Small intestine (tissue), 16 donors: ENCODE measurements at places on chromosomes 2 and 18. TPM values are rescaled to one million over a fixed set of nuclear protein-coding genes. Genes with fewer than 3 reads are reported as not detected.

Gene DOK1
- 5.5 TPM for polyA plus RNA-seq

Gene CHAC2
- polyA plus RNA-seq = 3.2 TPM

Gene CRYGC
- not detected for polyA plus RNA-seq

Gene CHRNA1
- polyA plus RNA-seq = 0.27 TPM

Gene IL18R1
- 3.9 TPM for polyA plus RNA-seq

Gene DUSP19
- 0.81 TPM for polyA plus RNA-seq

Gene KIF5C
- polyA plus RNA-seq = 0.22 TPM

Gene LDLRAD4
- 7.4 TPM for polyA plus RNA-seq

- no peak overlapping the region for H3K4me3 ChIP-seq
- H3K27ac ChIP-seq = no peak overlapping the region
- no peak for DNase-seq
- no peaks in the 10 kb centered on the region for H3K27me3 ChIP-seq
Measured at GRCh38 chr2:165149439-165149838, 54.4 kb downstream of the SCN3A start.

GRCh38 chr2:17979707-17980106 lies 101.2 kb downstream of the KCNS3 start:
- H3K27me3 ChIP-seq = no peaks in the 10 kb centered on the region
- H3K36me3 ChIP-seq = no peaks in the 10 kb centered on the region
- H3K4me3 ChIP-seq = no peak overlapping the region
- no peaks in the 10 kb centered on the region for H3K4me1 ChIP-seq
- no peak overlapping the region for H3K27ac ChIP-seq
- DNase-seq = no peak

GRCh38 chr2:157843935-157844334 lies 32.2 kb downstream of the ACVR1 start:
- DNase-seq = no peak
- no peaks in the 10 kb centered on the region for H3K27me3 ChIP-seq
- no peak overlapping the region for H3K4me3 ChIP-seq
- peaks cover 10% of the 10 kb centered on the region for H3K36me3 ChIP-seq
- H3K4me1 ChIP-seq = peaks cover 6% of the 10 kb centered on the region

GRCh38 chr2:240136671-240137292 lies 677 bp upstream of the COPS9 start:
- peaks cover 3% of the 10 kb centered on the region for H3K4me1 ChIP-seq
- DNase-seq = no peak
- H3K36me3 ChIP-seq = no peaks in the 10 kb centered on the region
- H3K4me3 ChIP-seq = peak overlapping the region; percentile 91
- peaks cover 9% of the 10 kb centered on the region for H3K27me3 ChIP-seq
- no peak overlapping the region for H3K27ac ChIP-seq

GRCh38 chr18:652131-652530 lies 5.3 kb upstream of the TYMS start:
- H3K36me3 ChIP-seq = no peaks in the 10 kb centered on the region
- no peak overlapping the region for H3K4me3 ChIP-seq
- no peaks in the 10 kb centered on the region for H3K27me3 ChIP-seq
- no peak overlapping the region for H3K27ac ChIP-seq
- no peak for DNase-seq

- no peaks in the 10 kb centered on the region for H3K4me1 ChIP-seq
- H3K27me3 ChIP-seq = no peaks in the 10 kb centered on the region
- no peak overlapping the region for H3K4me3 ChIP-seq
Measured at GRCh38 chr18:61953641-61954040, 60.8 kb upstream of the RNF152 start.

- H3K27me3 ChIP-seq = no peaks in the 10 kb centered on the region
- no peak for DNase-seq
- no peak overlapping the region for H3K4me3 ChIP-seq
- no peaks in the 10 kb centered on the region for H3K36me3 ChIP-seq
- no peak overlapping the region for H3K27ac ChIP-seq
- no peaks in the 10 kb centered on the region for H3K4me1 ChIP-seq
Measured at GRCh38 chr2:158202161-158202815, 100.6 kb downstream of the UPP2 start.

- DNase-seq = no peak
- peaks cover 16% of the 10 kb centered on the region for H3K4me1 ChIP-seq
- no peak overlapping the region for H3K27ac ChIP-seq
- H3K4me3 ChIP-seq = no peak overlapping the region
- H3K27me3 ChIP-seq = no peaks in the 10 kb centered on the region
- no peaks in the 10 kb centered on the region for H3K36me3 ChIP-seq
Measured at GRCh38 chr2:127392133-127392827, 4.5 kb upstream of the MAP3K2 start.

GRCh38 chr2:238698072-238698352 lies 149.9 kb upstream of the TWIST2 start:
- no peak overlapping the region for H3K27ac ChIP-seq
- no peaks in the 10 kb centered on the region for H3K36me3 ChIP-seq
- no peaks in the 10 kb centered on the region for H3K4me1 ChIP-seq
- no peaks in the 10 kb centered on the region for H3K27me3 ChIP-seq
- no peak overlapping the region for H3K4me3 ChIP-seq

GRCh38 chr2:216635171-216635570 lies 2.0 kb downstream of the IGFBP2 start:
- peaks cover 24% of the 10 kb centered on the region for H3K36me3 ChIP-seq
- DNase-seq = peak; percentile 9
- H3K27ac ChIP-seq = no peak overlapping the region
- H3K4me1 ChIP-seq = peaks cover 33% of the 10 kb centered on the region

DNA sequence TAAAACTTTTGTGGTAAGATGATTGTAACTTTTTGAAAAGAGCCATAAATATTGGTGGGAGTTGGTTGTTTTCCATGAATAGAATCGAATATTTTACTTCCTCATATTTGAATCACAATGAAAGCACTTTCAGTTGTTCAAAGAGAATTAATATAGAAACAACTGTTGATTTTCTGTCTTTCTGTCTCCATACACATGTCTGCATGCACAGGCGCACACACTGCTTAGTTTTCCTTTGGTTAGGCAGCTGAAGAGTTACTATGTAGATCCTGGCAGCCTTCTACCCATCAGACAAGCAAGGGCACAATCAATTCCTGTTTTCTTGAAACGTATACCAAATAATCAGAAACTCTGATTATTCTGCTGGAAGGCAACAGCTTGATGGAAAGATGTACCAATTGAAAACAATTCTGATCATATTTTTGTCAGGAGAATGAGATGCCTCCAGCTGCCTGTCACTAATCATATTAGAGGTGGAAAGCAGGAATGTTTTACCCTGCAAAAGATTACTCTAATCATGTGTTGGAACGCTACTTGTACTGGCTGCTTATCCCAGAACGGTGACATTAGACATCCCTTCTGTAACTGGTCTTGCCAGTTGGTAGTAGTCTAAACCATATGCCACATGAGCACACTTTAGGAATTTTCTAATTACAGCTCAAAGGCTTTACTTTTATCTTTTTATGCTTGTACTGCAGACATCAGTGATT lies 24.0 kb downstream of the SPATS2L start:
- no peak for DNase-seq
- H3K27ac ChIP-seq = no peak overlapping the region
- no peaks in the 10 kb centered on the region for H3K4me1 ChIP-seq
- no peaks in the 10 kb centered on the region for H3K27me3 ChIP-seq
- no peaks in the 10 kb centered on the region for H3K36me3 ChIP-seq

- DNase-seq = no peak
- no peak overlapping the region for H3K4me3 ChIP-seq
- no peaks in the 10 kb centered on the region for H3K36me3 ChIP-seq
- peaks cover 17% of the 10 kb centered on the region for H3K4me1 ChIP-seq
- no peaks in the 10 kb centered on the region for H3K27me3 ChIP-seq
Measured at GRCh38 chr18:362311-363290, 94.8 kb upstream of the THOC1 start.

- peak; percentile 42 for DNase-seq
- H3K4me3 ChIP-seq = no peak overlapping the region
Measured at GRCh38 chr2:181305301-181306123, 151.7 kb upstream of the ITGA4 start.

- H3K36me3 ChIP-seq = no peaks in the 10 kb centered on the region
- DNase-seq = no peak
- no peaks in the 10 kb centered on the region for H3K4me1 ChIP-seq
- no peaks in the 10 kb centered on the region for H3K27me3 ChIP-seq
- H3K27ac ChIP-seq = no peak overlapping the region
Measured at GRCh38 chr18:55743133-55743532, 155.1 kb upstream of the TCF4 start.

DNA sequence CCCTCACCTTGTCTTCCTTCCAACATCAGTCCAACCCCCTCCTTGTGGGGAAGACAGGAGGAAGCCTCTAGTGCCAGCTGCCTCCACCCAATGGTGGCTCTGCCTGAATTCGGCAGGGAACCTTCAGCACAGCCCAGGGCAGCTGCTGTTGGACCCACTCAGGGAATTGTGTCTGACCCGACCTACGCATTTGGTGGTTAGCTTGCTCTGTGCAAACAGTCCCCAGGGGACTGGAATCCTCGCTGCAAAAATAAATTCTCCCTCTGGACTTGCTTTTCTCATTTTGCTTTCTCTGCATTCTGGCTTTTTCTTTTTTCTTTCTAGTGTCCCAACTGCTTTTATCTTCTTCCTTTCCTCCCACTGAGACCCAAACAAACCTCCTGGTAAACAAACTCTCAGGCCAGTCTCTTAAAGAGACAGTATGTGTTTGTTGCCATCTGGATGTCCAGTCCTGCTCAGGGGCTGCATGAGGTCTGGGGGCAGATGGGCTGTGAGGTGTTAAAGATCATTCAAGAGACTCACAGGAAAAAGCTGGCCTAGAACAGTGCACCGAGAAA lies 137.7 kb upstream of the HAAO start:
- peak overlapping the region; percentile 90 for H3K27ac ChIP-seq
- no peak overlapping the region for H3K4me3 ChIP-seq
- no peaks in the 10 kb centered on the region for H3K36me3 ChIP-seq
- no peaks in the 10 kb centered on the region for H3K27me3 ChIP-seq
- DNase-seq = no peak

DNA sequence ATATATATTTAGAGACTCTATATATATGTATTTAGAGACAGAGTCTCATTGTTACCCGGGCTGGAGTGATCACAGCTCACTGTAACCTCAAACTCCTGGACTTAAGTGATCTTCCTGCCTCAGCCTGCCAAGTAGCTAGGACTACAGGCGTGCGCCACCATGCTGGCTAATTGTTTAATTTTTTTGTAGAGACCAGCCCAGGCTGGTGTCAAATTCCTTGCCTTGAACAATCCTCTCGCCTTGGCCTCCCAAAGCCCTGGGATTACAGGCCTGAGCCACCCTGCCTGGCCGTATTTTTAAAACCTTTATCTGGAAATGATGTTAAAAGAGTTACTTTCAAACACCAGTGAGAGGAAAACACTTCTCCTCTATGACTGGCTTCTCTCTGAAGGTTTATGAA lies 30.9 kb upstream of the PGAP1 start:
- no peak overlapping the region for H3K27ac ChIP-seq
- no peak overlapping the region for H3K4me3 ChIP-seq
- H3K4me1 ChIP-seq = no peaks in the 10 kb centered on the region

GRCh38 chr2:99691926-99692325 lies 202.1 kb upstream of the REV1 start:
- H3K4me3 ChIP-seq = no peak overlapping the region
- no peaks in the 10 kb centered on the region for H3K36me3 ChIP-seq

DNA sequence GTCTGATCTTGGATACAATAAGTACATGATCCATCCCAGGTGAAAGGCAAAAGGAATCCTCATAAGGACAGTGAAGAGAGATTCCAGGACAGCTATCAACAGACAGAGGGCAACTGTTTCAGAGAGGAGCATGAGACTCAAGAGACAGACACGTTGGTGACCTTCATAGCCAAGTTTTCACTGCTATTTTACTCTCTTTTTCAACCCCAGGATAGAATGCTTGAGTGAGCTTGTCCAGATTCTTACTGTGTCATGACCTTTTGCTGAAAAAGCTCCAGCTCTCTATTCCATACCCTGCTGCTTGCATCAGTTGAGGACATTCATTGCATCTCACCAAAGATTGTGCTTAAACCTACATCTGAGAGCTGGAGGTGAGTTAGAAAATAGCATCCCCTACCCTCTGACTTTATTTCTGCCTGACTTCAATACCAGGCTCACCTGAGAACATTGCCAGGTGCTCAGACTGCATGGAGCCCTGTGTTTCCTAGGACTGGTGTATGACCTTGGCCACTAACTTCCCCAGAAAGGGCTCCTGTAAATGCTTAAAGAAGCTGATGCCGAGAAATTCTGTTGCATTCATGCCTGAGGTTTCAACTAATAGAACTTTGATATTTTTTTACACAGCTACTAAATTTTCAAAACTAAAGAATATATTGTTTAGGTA lies 70.4 kb upstream of the TMEM17 start:
- H3K4me1 ChIP-seq = no peaks in the 10 kb centered on the region
- H3K36me3 ChIP-seq = no peaks in the 10 kb centered on the region
- no peak for DNase-seq
- no peaks in the 10 kb centered on the region for H3K27me3 ChIP-seq
- no peak overlapping the region for H3K27ac ChIP-seq
- no peak overlapping the region for H3K4me3 ChIP-seq

DNA sequence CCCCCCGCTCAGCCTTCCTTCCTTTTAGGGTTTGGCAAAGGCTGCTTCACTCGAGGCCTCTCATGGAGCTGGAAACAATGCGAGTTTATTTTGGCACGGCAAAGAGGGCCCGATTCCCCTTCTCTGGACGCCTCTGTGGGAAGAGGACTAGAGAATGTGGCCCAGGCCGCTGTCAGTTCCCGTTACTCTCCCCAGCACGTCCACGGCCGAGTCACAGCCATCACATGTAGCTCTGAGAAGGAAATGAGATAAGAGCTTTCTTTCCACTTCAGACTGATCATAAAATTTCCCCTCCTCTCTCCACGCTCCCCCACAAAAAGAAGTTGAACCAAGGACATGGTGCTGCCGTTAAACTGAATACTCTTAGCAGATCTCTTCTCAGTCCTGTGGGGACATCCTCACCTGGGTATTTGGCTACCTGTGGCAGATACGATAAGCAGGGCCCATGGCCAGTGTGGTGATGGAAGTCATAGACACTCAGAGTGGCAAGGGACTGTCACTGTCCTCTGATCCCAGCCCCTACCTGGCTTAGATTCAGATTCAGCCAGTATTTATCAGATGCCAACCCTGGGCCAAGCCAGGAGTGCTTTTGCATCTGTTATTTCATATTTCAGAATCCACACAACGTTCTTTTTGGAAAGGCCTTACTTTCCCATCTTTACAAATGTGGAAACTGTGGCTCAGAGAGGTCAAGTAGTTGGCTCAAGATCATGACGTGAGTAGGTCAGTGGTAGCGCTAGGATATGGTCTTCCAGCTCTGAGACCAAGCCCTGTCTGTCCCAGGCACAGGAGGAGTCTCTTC lies 101.2 kb downstream of the MCFD2 start:
- no peaks in the 10 kb centered on the region for H3K36me3 ChIP-seq
- no peaks in the 10 kb centered on the region for H3K27me3 ChIP-seq
- H3K4me1 ChIP-seq = no peaks in the 10 kb centered on the region
- H3K27ac ChIP-seq = peak overlapping the region; percentile 75
- no peak overlapping the region for H3K4me3 ChIP-seq

GRCh38 chr2:113910967-113911678 lies 21.2 kb downstream of the ACTR3 start:
- H3K27me3 ChIP-seq = no peaks in the 10 kb centered on the region
- H3K4me3 ChIP-seq = no peak overlapping the region
- DNase-seq = no peak
- H3K4me1 ChIP-seq = peaks cover 14% of the 10 kb centered on the region

- no peaks in the 10 kb centered on the region for H3K27me3 ChIP-seq
- no peaks in the 10 kb centered on the region for H3K4me1 ChIP-seq
- H3K27ac ChIP-seq = peak overlapping the region; percentile 97
- H3K4me3 ChIP-seq = peak overlapping the region; percentile 97
Measured at GRCh38 chr2:131105950-131106801, 1.0 kb downstream of the PLEKHB2 start.
